AG20443 (cell line): ENCODE measurements at places on chromosomes 12 and 14.

- peak; percentile 30 for DNase-seq
Measured at GRCh38 chr12:79344855-79345847, 345.6 kb downstream of the PAWR start.

DNA sequence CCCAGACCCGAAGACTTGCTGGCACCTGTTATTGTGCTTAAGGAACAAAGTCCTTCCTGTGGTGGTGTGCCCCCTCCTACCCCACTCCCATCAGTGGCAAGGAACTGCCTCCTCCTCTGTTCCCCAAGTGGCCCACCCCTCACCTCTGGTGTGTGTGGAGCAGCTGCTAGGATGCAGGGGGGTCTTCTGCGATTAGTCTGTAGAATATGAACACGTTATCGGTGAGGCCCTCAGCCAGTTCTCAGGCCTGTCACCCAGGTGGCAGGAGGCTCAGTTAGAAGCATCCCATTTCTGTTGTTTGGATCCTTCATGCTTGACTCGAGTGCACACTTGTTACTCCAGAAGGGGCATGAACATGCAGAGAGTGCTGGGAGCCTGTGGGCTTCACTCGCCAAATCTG, 39.3 kb downstream of the RAB35 start:
- no peak for DNase-seq

DNA sequence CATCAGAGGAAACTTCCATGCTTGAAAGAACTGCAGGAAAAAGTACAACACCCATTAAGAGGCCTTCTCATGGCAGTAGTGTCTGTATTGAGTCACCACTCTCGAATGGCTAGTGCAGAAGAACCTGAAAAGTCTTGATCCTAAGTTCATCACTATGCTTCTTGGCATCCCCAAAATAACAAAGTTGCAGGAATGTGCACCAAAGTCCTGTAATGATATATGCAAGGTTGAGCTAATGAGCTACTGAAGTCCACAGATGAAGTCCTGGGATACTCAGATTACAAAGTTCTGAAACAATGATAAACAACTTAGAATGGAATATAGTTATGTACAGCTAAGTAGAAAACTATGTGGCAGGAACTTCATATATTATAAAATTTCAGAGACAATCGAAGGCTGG, 545.4 kb downstream of the FOXG1 start:
- no peak for DNase-seq

DNA sequence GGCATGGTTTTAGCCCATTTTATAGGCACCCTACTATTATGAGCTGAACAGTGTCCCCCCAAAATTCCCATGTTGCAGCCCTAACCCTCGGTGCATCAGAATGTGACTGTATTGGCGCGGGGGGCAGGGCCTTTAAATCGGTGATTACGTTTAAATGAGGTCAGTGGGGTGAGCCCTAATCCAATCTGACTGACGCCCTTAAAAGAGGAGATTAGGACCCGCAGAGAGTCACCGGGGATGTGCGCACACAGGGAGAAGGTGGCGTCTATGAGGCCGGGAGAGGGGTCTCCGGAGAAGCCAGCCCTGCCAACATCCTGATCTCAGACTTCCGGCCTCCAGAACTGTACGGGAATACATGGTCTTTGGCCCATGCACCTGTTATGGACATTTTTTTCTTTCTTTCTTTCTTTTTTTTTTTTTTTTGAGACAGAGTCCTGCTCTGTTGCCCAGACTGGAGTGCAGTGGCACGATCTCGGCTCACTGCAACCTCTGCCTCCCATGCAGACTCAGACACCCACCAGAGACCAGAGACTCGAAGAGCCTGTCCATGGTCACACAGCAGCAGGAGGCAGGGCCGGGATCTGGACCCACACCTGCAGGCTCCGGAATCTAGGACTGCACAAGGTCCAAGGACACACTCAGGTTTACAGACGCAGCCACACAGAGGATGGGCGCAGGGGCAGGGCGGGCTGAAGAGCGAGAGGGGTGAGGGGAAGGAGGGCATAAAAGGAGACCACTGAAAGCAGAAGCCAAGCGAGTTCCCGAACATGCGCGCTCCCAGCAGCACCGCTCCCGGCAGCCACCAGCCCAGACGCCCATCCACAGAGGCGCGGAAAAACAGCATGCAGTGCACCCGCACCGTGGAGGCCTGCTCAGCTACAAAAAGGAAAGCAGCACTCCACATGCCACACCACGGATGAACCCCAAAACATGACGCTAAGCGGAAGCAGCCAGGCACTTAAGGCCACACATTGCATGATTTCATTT, 19.0 kb downstream of the SCARB1 start:
- DNase-seq = no peak
